ENCODE measurements at places on chromosomes 4 and X.
A peak's percentile ranks its signal among the peaks of the same experiment; 100 is the strongest.

GRCh38 chr4:117814277-117815246, 219.7 kb upstream of the NDST3 start:
- DNase-seq: no peak

- no peak for DNase-seq
Observed at GRCh38 chr4:82044141-82044993, 329.4 kb downstream of the HNRNPD start.

DNA sequence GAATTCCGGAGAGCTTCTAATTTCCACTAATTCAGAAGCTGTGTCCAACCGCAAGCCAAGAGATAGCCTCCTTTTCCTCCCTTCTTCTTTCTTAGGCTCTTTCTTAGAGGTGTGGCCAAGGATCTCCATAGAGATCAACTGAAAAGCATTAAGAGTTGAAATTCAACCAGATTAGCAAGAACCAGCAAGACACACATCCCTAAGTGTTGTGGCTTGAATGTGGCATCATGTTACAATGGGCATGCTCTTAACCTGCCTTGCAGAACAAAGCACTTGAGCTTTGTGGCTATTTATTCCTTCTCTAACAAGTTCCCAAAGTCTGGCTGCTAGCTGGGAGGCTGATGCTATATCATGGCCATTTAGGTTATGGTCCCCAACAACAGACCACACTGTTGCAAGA, 10.4 kb downstream of the ANOS1 start:
- no peak for DNase-seq

GRCh38 chrX:39487969-39488330, 609.8 kb downstream of the BCOR start:
- DNase-seq: no peak

DNA sequence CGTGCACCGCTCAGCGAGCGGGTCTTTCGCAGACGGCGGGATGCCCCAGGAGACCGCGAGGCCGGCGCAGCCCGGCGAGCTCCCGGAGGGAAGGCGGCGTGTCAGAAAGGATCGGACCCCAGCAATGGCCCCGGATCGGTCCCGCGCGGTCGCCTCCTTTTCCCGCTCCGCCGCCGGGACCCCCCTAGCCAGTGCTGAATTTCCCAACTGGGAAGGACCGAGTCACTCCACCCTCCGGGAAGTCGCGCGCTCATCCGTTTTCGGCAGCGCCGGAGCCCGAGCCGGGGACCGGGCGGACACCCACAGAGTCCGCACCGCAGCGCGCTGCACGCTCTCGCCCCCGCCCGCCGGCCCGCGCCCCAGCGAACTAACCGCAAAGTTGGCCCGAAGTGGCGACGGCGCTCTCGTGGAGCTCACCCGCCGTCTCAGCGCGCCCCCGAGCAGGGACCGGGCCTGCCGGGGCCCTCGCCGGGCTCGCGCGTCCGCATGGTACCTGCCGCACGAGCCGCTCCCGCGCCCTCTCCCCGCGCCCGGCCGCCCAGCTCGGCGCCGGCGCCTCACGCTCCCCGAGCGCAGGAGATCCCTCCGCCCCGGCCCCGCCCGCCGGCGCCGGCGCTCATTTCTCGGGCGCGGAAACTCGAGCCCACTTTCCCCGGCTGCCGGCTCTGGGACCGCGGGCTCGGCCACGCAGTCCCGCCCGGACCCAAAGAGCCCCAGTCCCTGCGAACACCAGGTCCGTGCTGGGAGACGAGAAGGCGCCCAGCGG, at the start of gene FAT1:
Gene FAT1 (minus strand): TSS at position 565 of the 766 bp plus-strand sequence. CDS start 14,029 bp downstream, outside the sequence.
- DNase-seq: no peak

GRCh38 chr4:96164814-96165351, 325.0 kb downstream of the PDHA2 start:
- peak; percentile 14 for DNase-seq

DNA sequence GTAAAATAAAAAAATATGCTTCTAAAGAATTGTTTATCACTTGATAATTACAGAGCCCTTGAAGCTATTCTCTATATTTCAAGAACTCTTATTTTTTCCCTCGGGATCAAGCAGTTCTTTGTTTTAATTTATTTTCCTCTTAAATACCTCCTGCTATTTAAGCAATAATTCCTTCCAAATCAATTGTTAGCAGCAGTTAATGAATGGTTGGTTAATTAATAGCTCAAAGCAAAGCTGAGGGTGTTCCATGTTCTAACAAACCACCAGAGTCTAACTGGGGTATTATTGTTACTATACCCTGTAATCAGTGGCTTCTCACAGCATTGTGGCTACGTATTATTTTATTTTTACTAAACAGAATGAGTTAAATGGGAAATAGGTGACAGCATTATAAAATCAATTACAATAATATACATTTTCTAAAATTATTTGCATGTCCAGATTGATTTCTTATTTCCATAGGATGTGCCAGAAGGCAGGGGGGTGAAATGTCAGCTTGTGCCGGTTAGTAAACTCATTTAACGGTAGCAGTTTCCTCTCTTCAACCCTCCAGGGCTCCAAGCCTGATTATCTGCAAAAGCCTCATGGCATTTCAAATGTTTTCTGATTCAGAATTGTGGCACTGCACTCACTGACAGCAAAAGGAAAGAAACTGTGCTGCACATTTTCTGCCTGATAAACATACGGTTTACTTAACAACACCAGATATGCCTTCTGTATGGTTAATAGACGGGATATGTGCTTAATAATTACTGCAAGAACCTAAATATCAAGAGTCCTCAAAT, 286.9 kb upstream of the EMCN start:
- no peak for DNase-seq

DNA sequence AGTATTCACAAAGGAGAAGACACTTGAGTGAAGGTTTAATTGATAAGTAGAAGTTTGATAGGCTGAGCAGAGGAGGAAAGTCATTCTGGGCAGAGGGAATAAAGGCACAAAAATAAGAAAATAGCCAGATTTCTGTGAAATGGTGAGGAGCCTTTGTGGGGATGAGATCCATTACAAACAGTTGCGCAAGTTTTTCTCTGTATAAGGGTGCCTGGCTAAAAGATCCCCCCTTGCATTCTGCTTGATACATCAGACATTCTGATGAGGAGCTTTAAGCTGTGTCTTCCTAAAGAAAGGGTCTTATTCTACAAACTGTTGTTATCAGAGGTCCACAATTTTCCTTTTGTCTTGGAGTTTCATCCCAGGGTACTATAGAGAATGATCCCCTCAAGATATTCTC, 112.0 kb downstream of the ARHGAP36 start:
- DNase-seq: no peak

GRCh38 chr4:6962211-6963041, 52.8 kb downstream of the TBC1D14 start:
- no peak for DNase-seq

- DNase-seq: no peak
Observed at GRCh38 chrX:38178396-38178795, 42.3 kb downstream of the SRPX start.

- DNase-seq: no peak
Observed at GRCh38 chr4:82124365-82124764, 249.4 kb downstream of the HNRNPD start.

DNA sequence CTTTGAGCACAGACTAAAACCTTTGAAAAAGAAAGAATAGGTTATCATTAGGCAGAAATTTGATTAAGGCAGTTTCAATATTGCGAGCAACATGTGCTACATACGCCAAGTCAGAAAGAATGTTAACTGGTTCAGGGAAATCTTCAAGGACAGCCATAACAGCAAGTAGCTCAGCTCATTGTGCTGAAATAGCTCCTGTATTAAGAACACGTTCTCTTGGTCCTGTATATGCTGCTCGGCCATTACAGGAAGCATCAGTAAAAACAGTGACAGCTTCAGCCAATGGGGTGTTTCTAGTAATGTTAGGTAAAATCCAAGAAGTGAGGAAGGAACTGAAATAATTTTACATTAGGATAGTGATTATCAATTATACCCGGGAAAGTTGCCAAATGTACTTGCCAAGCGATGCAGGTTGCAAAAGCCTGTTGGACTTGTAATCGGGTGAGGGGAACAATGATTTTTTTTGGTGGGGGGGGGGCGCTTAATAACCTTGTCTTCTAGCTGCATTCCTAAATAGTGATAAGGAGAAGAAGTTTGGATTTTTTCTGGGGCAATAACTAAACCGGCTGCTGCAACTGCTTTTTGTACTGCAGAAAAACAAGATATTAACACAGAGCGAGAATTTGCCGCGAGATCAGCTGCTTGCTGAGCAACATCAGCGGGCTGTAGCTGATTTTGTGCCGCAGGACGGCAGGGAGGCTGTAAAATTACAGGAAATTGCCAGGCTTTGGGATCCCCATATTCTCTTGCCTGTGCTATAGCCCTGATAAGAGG, 49.4 kb upstream of the RASSF6 start:
- no peak for DNase-seq

- no peak for DNase-seq
Observed at GRCh38 chr4:125952631-125953030, 637.9 kb downstream of the FAT4 start.

DNA sequence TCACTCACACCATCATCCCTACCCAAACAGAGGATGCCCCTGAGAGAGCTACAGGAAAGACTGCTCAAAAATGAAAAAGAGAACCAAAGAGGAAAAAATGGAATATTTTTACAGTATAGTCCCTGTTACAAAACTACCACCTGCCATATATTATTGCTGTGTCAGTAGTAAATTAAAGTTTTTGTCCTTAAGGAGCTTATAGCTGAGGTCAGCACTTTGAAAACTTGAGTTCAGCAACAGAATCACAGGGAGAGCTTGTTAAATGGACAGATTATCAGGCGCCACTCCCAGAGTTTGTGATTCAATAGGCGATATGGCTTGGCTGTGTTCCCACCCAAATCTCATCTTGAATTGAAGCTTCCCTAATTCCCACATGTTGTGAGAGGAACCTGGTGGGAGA, 71.9 kb upstream of the FAM9A start:
- no peak for DNase-seq

GRCh38 chrX:44914532-44915198, 41.7 kb downstream of the KDM6A start:
- DNase-seq: no peak

GRCh38 chrX:39396358-39396995, 595.2 kb downstream of the MID1IP1 start:
- DNase-seq: no peak

DNA sequence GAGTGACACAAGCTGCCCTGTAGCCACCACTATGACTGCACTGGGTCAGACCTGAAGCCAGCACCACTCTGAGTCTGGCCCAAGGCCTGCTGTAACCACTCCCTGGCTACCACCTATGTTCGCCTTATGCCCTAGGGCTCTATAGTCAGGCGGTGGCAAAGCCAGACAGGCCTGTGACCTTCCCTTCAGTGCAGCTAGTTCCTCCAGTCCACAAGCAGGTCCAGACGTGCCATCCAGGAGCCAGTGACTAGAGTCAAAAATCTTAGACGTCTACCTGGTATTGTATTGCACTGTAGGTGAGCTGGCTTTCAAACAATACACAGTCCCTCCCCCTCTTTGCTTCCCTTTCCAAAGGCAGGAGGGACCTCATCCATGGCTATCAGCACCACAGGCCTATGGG, 54.0 kb upstream of the RNF128 start:
- no peak for DNase-seq

DNA sequence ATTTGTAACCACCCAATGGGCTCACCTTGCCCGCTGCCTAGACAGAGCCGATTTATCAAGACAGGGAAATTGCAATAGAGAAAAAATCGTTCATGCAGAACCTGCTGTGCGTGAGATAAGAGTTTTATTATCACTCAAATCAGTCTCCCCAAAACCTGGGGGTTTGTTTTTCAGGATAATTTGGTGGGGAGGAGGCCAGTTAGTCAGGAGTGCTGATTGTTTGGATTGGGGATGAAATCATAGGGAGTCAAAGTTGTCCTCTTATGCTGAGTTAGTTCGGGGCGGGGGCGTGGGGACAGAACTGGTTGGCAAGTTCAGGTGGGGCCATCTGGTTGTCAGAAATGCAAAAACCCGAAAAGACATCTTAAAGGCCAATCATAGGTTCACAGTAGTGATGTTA, 203.0 kb downstream of the MAB21L2 start:
- no peak for DNase-seq

DNA sequence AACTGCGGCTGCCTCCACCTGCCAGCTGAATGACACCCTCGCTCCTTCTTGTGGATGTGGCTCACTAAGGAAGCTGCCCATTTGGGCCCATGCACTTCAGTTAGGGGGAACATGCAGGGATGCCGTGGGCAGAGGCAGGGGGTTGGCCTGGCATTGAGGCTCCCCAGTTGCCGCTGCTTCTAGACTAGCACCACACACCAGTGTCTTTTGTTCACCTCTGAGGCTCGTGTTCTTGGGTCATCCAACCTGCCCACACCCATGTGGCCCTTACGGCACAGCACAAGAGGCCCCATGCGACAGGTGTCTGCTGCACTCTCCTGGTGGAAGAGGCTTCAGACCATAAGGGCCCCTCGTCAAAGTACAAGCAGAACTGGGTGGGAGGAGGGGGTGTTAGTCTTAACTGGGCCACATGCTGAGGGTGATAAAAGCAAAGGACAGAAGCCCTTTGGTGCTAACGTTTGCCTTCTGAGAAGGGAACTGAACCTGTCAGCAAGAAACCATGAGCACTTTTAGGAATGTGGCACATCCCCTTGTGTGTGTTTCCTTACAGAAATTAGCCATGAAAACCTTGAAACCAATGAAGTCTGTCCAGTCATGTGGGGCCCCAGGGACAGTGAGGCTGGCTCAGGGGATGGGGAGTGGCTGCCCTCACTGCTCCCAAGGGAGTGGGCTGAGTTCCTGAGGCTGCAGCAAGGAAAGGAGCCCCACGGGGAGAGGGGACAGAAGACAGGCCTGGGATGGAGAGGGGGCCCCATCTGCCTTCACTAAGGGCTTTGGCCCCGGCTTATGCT, 39.2 kb downstream of the MAP7D3 start:
- no peak for DNase-seq

DNA sequence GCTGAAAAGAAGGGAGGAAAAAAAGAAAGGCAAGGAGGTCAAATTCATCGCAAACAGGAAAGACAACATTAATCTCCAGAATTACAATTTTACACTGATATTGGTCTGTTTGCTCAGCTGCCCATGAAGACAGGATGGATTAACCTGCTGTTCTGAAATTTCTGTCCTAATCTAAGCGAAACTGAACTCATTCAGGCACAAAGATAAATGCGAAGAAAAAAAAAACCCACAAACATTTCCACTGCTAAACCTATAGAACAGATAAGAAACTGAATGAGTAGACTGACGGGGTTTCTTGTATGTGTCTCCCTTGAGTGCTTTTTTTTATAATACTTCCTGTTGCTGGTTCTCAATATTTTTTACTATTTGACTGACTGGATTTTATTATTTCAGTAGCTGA, 251.8 kb upstream of the FTHL17 start:
- DNase-seq: no peak

- no peak for DNase-seq
Observed at GRCh38 chr4:37561196-37561802, 124.9 kb downstream of the RELL1 start.

GRCh38 chrX:46254641-46255040, 290.6 kb downstream of the ZNF674 start:
- DNase-seq: no peak

- no peak for DNase-seq
Observed at GRCh38 chr4:139685180-139685579, 19.6 kb downstream of the MGST2 start.

DNA sequence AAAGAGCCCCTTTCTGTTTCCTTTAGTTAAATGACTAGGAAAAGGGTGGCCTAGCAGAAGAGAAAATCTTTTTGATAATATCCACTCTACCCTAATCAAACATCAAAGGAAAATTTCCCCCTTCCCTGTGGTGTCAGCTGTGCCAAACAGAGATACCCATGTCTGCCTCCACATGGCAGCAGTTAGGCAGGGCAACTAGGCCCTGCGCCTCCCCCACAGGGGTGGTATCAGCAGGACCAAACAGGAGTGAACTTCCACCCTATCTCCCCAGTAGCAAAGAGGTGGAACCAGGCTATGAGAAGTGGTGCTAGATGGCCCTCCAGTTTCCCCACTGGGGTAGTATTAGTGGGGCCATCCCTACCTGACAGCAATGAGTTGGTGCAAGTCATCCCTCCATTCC, 19.8 kb upstream of the XKRX start:
- no peak for DNase-seq
